ENCODE measurements at places on chromosomes 5 and 9.

DNA sequence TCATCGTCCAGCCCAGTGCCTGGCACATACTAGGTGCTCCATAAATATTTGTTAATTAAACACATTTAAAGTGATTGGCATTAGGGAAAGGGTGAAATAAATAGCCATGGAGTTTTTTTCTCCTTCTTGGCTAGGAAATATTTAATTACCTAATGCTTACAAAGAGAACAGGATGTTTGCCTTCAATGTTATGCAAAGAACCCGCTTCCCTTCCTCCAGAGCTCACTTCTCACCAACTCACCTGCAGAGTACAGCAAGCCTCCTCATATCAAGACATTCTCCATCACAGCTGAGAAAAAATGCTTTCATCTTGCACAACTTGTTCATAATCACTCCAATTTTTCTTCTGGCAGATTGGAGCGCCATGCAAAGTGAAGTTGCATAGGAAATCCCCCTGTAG, 161.7 kb upstream of the STK32A start:
- no peak for DNase-seq

DNA sequence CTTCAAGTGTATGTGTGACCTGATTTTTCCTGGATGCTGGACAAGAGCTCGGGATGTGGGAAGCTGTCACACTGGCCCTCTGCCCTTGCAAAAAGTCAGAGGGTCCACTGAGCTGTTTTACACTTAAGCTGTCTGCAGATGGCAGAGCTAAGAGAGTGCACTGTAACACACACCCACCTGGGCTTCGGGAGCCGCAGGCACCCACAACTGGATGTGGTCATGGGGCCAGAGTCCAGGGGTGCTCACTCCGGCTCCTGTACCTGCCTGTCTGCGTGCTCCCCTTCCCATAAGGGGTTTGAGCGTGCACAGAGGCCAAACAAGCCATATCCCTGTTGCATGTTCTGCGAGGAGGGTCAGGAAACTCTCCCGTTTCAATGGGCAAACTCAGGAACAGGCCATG, 82.5 kb downstream of the LRRC70 start:
- no peak for DNase-seq

DNA sequence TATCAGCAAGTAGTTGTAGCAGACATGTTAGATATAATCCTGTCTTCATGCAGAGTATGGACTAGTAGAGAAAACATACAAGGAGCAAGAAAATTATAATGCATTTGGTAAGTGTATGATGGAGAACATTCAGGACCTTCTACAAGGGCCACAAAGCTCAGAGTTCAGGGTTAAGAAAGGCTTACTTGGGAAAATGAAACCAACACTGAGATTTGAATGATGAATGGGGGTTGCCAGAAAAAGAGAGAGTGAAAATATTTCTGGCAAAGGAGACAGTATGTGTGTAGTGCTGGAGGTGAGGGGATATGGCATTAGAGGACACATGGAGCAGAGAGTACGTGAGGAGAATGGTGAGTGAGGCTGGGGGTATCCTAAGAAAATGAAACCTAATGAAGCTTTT, 169.8 kb upstream of the STK32A start:
- DNase-seq = no peak

DNA sequence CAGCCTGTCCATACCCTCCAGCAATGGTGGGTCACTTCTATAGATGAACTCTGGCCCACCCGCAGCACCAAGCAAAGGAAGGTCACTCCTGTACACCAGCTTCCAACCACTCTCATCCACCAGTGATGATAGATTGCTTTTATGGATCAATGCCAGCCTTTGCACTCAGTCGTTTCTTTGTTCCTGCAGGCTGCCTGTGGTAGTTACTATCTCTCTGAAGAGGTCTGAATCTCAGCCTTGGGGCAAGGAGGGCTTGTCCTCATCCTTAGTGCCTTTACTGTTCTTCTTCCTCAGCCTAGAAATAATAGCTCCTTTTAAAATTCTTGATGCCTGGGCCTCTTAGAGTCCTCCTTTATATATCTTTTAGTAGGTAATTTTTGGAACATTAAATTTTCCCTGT, 100.8 kb downstream of the TMC1 start:
- no peak for DNase-seq

DNA sequence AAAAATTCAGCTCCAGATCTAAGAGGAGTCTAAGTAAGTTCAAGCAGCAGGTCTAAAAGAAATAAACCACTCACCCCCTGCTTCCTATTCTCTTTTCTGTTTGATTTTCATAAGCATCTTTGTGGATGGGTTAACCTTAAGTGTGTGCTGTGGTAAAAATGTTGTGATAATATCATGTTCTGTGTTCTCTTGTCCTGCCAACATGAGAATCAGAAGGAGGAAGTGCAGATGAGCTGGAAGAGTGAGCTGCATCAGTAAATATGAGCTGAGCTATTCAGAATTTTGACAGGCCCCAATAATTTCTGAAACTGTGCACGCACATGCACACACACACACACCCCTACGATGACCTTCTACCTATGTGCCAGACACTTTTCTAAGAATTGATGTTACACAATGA, 186.5 kb upstream of the ANKRD55 start:
- no peak for DNase-seq

DNA sequence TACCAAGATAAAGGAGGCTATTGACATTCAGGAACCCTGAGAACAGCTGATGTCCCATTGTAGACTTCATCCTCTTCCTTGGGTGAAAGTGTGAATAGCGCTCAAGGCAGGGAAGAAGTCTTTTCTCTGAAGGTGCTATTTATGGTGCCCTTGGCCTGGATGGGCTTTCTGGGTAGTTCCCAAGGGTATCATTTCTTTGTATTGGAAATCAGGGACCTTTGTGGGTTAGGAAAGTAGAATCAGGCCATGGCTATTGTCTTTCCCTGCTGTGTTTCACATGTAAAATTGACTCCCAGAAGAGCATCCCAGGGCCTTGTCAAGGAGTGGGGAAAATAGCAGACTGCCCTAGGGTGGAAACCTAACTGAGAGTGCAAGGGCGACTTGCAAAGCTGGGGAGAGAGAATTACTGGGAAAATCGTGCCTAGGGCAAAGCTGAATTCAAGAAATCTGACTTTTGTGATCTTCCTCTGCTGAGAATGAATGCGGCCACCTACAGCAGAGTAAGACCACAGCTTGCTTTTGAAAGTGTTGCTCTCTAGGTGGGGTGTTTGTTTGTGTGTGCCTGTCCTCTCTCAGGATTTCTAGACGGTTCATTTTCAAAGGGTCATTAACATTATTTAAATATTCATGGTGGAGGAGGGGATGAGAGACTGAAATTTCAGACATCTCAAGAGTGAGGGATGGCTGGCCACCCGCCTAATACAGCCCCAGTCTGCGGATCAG, 160.6 kb downstream of the C9orf152 start:
- no peak for DNase-seq

DNA sequence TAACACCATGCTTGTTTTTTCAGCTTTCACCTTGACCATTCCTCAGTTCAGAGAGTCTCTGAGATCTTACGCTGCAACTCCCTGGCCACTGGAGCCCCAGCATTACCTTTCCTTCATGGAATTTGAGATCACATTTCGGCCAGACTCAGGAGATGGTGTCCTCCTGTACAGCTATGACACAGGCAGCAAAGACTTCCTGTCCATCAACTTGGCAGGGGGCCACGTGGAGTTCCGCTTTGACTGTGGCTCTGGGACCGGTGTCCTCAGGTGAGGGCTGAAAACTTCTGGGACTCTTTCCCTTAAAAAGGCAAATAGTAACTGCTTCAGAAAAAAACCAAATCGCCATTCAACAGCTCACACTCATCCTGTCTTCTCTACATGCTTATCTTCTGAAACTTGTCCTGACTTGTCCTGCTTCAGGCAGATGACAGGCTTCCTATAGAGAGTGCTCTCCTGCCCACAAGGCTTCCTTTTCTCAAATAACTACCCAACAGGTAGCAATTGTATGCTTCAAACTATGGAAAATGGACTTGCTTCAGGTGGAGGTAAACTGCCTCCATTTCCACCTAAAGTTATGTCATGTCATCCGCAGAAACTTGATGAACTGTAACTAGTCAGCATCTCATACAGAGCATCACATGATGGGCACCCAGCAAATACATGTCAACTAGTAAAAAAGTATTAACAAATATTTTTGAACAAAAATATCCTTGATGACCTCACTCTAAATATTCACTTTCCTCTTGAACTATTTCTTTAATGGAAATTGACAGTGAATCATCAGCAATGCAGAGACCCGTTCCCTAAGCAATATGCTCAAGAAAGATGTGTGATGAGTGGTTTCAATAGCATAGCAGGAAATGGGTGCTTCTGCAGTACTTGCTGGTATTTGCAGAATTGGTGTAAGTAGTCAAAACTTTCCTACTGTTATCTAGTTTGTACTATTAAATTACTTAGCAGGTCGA, 129.2 kb downstream of the LIFR start:
- no peak for DNase-seq

DNA sequence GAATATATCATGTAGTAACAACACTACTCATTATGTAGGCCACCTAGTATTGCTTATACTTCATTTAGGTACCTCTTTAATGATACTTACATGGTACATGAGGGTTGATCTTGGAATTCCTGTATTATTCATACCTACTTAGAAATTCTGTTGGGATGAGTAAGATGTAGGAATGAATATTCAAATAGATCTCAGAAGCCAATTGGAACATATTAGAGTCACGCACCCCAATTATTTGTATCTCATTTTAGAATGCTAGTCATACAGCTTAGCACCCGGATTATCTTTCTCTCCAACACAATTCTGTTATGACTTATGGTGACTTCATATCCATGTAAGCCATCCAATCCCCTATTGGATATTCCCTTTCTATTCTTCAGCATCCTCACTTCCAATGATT, 106.7 kb upstream of the SH3GL2 start:
- DNase-seq = no peak

GRCh38 chr9:131892902-131893500, 153.1 kb upstream of the RAPGEF1 start:
- DNase-seq = no peak

DNA sequence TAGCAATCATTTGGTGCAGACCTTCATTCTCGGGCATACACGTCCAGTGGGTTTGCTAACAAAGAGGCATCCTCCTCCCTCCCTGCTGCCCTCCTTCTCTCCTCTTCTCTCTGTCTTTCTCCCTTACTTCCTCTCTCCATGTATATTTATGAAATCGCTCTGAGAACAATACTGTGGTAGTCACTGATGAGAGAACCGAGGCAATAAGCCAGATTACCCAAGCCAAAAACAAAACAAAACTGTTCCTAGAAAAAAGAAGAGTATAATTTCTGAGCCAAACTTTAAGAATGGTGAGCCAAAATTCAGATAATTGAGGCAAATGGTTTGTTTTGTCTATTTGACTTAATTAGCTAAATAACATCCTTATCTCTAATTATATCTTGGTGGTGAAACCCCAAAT, 15.8 kb upstream of the HMHB1 start:
- DNase-seq = no peak

- no peak for DNase-seq
These were observed 409.9 kb downstream of the CTNND2 start for GRCh38 chr5:11494340-11494739.

GRCh38 chr5:72438141-72438540, 69.1 kb downstream of the ZNF366 start:
- DNase-seq = no peak

GRCh38 chr5:157689942-157690689, 18.8 kb downstream of the C5orf52 start:
- no peak for DNase-seq

DNA sequence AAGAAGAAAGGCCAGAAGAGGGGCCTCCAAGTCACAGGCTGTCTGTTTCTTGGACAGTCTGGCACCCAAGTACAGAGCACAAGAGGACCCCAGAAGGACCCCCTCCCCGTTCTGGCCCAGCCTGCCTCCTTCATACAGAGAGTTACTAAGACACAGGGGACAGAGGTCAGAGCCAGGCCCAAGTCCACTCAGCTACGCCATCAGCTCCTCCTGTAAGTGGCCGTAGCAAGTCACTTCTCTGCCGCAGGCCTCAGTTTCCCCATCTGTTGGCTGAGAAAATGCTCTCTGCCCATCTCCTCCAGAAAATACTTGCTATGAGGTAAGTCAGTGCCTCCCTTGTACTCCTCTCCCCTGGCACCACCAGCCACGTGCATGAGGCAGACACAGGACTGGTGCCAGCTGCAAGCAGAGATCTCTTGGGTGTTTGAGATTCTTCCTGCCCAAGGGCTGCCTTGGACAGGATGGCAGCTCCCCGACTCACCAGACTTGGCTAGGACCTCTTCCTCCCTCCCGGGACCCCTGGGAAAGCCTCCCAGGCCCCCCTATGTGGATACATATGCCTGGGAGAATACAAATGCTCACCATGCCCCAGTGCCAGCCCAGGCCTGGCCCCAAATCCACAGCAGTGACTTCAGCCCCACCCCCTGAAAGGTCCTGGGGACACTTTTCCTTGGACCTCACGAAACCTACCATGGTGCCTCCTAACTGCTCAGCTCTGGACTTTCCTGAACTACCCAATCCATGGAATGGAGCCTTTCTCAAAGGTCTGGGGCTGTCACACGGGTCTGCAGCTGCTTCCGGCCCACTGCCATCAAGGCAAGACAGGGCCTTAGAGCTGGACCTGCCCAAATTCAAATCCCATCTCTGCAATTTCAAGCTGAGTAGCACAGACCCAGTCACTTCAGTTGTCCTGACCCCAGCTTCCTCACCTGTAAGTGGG, 5.1 kb downstream of the EEIG1 start:
- no peak for DNase-seq

- no peak for DNase-seq
These were observed 114.5 kb upstream of the NR5A1 start for GRCh38 chr9:124621371-124622328.

DNA sequence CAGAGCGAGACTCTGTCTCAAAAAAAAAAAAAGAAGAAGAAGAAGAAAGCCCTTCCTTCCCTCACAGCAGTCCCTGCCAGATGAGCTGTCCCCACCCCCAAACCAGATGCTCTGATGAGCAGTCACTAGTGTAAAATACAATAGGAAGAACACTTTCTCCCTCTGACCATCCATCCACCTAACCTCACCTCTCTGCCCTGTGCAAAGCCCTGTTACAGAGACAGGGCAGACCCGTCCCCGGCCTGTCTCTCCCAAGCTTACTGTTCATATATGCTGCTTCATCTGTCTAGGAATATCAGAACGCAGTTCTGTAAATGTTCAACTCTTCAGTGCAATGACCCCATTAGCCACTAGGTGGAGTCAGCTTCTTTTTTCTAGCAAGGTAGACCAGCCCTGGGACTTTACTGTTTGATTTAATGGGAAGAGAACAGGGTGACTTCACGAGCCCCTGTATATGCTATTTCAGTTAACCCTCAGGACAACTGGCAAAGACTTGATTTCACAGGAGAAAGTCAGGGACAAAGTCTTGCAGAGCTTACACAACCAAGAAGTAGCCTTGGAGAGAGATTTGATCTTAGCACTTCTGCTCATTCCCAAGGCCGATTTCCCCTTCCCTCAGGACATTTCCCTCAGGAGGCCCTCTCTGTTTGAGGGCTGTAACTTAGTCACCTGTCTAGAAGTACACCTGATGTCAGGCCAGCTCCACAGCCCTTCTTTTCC, 14.9 kb upstream of the FGFR4 start:
- DNase-seq = no peak

GRCh38 chr5:139037732-139038131, 160.4 kb downstream of the SIL1 start:
- no peak for DNase-seq
